ENCODE measurements at places on chromosomes 7 and 10.

DNA sequence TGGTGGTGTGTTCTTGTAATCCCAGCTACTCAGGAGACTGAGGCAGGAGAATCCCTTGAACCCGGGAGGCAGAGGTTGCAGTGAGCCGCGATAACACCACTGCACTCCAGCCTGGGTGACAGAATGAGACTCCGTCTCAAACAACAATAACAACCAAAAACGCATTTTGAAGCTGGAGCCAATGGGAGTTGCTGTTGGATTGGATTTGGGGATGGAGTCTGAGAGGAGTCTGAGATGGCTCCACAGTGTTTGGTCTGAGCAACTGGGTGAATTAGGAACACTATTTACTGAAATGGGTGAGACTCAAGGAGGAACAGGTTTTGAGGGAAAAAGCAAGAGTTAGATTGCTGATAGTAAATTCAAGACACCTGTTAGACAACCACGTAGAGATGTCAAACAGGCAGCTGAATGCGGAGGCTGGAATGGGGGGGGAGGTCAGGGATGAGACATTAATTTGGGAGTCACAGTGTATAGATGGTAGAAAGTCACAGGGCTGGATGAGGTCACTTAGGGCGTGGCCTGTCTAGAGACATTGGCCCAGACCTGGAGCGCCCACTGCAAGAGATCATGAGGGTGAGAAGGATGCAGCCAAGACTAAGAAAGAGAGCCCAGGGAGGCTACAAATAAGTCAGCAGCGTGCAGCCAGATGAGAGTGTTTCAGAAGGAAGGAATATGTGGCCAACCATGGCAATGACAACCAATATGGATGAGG lies 56.4 kb downstream of the CYCS start:
- peak; percentile 27 for DNase-seq

DNA sequence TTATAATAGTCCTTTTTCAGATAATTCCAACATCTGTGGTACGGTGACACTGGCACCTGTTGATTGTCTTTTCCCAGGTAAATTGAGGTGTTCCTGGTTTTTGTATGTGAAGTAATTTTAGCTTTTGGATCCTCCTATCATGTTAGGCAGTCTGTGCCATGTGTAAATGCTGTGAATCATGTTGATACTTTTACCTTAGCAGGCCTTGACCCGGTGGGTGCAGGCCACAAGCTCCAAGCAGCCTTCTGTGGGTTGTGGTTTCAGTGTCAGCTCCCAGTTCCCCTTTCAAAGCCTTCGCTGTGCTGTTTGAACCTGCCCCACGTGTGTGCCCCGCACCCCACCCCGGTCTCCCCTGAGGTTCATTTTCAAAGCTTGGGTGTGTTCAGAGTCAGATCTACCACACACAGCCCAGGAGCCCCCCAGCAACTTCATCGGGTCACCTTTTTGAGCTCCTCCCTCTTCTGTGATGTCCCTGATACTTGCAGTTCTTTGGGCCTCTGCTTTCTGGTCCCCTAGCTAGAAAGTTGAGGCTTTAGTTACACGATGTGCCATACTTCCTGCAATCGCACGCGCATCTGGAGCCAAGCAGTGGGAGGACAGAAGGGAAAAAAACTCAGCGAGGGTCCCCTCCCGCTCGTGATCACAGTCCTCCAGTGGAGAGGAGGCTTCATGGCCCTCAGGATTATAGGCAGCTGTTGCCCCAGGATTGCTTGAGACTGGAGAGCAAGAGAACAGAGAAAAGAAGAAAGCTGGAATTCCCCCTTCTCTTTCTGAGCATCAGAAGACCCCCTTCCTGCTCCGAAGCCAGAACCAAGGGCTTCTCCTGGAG lies 8.7 kb upstream of the BHLHA15 start:
- peak; percentile 91 for DNase-seq

DNA sequence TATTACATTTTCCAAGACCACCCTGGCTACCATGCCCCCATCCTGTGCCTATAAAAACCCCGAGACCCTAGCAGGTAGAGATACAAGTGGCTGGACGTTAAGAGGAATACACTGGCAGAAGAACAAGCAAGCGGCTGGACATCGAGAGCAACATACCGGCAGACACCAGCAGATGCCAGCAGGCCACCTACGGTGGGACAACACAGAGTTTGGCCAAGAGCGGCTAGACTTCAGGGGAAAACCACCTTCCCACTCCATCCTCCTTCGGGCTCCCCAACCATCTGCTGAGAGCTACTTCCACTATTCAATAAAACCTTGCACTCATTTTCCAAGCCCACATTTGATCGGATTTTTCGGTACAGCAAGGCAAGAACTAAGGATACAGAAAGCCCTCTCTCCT lies 70.3 kb downstream of the ORC5 start:
- no peak for DNase-seq

- DNase-seq: no peak
Observed at GRCh38 chr7:33971106-33971505, 65.8 kb downstream of the BMPER start.

DNA sequence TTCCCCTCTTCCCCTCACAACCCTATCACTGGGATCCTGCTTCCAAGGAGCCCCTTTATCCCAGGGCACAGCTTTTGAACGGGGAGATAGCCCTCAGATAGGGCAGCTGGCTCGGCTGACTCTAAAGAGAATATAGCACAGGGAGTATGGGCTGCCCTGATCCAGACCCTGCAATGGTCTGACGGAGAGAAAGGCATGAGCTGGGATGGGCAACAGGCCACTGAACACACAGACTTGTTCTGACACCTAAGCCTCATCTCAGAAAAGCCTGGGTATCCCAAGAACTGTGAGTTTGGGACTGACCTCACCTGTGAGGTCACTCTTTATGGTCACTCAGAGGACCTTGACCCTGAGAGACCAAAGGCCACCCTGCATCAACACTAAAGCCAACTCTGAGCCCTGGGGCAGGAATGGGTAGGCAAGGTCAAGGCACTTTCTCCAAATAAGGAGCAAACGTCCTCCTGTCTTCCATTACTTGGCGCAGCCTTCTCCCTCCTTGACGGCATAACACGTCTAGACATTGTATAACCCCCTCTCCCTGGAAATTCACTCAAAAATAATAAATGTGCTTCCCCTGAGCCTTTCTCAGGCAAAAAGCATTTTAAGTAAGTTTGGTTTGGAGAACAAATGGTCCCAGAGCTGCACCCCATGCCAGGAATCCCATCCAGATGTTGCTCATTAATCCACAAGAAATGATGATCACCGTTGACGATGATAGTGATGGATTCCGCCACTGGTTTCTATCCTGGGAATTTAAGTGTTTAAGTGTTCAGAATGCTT lies 8.2 kb upstream of the LRRC18 start:
- no peak for DNase-seq

GRCh38 chr10:15150563-15150962 lies 17.9 kb downstream of the NMT2 start:
- DNase-seq: no peak

DNA sequence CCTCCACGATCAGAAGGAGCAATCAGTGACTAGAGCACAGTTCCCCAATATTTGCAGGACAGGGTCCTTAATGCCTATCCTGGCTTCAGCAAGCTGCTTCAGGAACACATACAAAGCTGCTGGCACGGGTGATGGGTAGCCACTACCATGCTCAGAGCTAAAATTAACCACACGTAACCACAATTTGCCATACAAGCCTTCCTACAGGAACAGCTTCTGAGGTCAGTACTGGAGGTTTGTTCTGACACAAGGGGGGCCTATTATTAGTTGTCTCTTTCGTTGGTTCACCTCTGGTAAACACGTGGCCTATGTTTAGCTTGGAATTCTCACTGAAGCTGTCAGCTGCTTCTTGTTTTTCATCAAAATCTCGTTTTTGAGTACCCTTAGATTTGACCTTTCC lies 41.1 kb downstream of the ZNF248 start:
- no peak for DNase-seq

DNA sequence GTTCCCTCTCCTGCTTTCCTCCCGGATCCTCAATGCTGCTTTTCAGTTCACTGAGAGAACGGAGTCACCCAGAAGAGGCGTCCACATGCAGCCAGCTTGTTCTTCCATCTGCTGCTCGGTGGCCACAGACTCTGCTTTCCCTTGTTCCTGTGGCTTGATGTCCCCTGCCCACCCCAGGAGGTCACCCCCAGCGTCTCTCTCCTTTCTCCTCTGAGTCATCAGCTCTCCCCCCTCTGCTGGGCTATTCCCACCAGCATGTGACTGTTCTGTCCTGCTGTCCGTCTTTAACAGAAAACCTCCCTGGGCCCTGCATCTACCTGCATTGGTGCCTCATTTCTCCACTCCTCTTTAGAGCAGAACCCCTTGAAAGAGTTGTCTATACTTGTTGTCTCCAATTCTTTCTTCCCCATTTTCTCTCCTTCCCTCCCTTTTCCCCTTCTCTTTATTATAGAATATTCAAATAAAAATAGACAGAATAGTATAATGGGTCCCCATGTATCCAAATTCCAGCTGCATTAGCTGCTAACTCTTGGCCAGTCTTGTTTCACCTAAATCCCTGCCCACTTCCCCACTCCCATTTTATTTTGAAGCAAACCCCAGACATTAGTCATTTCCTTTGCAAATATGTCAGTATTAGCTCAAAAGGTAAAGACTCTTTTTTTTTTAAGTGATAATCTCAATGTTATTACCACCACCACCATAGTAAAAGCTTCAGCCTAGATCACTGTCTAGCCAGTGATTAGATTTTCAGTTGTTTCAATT lies 4.1 kb downstream of the ZNF282 start:
- DNase-seq: no peak

- DNase-seq: no peak
Observed at GRCh38 chr7:29304756-29305155, 110.2 kb downstream of the CHN2 start.

GRCh38 chr7:132333301-132333700 lies 243.0 kb downstream of the PLXNA4 start:
- DNase-seq: no peak

DNA sequence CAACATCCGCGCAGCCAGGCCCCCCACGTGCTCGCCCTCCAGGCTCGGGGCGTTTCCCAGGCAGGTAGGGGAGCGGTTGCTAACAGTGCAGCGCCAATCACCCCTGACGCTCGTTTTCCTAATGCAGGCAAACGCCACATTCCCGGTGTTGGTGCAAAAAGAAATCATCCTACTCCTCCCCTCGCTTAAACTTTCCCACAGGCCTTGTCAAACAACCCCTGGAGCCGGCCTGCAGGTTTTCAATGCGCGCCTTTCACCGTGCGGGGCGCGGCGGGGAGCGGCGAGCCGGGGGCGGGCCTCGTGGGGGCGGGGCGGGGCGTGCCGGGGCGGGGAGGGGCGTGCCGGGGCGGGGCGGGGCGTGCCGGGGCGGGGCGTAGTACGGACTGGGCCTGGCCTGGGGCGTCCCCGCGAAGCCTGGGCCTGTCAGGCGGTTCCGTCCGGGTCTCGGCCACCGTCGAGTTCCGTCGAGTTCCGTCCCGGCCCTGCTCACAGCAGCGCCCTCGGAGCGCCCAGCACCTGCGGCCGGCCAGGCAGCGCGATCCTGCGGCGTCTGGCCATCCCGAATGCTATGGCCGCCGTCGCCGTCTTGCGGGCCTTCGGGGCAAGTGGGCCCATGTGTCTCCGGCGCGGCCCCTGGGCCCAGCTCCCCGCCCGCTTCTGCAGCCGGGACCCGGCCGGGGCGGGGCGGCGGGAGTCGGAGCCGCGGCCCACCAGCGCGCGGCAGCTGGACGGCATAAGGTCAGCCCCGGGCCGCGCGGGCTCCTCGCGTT lies at the start of gene ECHDC3:
Gene ECHDC3 (plus strand): TSS at position 374 of the 770 bp plus-strand sequence. CDS start 195 bp downstream, at position 569.
- no peak for DNase-seq

- no peak for DNase-seq
Observed at GRCh38 chr10:132462463-132463332, 65.7 kb downstream of the PWWP2B start.

GRCh38 chr10:306007-306674 lies 170.9 kb downstream of the ZMYND11 start:
- DNase-seq: no peak

DNA sequence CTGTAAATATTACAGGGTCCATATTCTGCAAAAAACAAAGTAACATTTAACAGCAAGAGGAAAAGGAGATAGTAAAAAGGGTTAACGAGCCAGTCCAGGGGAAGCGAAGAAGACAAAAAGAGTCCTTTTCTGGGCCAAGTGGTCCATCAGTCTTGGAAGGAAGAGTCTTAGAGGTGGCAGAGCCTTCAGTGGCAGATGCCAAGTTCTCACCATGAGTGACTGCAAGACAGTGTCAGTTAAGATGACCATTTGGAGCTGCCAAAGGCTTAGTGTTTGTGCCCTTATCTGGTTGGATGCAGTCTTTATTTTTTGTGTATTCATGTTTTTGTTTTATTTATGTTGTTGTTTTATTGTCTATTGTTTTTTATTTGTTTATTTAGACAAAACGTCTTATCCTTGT lies 125.7 kb upstream of the LANCL2 start:
- DNase-seq: no peak

DNA sequence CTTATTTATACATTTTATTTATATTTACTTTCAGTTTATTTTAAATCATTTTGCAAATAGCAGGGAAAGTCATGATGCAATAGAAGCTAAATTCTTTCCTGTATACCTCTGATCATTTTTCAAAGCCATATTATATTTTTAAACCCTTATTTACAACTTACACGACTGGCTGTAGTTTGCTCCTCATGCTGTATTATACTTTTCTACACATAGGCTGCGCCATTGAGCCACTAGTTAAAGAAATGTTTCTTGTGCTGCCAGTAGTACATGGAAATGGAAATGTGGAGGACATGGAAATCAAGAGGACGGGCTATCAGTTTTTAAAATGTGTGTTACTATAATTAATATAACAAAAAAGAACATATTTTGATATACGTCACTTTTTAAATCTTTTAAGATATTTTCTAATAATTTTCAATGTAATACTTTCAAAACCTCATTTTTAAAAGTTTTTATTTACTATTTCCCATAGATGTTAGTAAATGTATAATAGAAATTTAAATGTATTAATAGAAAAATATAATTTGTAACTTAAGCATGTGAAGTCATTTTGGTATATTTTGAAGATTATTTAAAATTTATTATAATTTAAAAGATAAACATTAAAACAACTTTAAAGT lies 118.5 kb downstream of the VTI1A start:
- peak; percentile 63 for DNase-seq

Measured in SW480 (cell line).